ENCODE measurements at places on chromosomes 1 and 21.

DNA sequence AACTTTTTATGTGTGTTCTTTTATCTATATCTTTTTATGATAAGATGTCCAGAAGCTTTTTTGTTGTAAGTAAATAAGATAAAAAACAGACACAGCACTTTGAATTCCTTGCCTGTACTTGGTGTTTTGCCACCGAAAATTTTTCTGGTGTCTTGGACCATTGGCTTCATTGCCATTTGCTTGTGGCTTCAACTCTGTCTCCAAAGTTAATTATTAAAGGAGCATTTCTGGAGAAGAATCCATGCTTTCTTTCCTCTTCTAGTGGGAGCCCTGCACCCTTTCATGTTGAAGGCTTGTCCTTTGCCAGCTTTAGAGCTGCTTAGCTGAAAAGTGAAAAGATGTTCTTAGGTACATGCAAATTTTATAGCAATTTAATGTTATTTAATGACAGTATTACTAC, 112.2 kb downstream of the DYRK1A start:
- peaks cover 3% of the 10 kb centered on the region for H3K27me3 ChIP-seq
- DNase-seq, result no peak
- H3K36me3 ChIP-seq, result no peaks in the 10 kb centered on the region
- no peak overlapping the region for H3K4me3 ChIP-seq
- no peak overlapping the region for H3K27ac ChIP-seq
- peaks cover 27% of the 10 kb centered on the region for H3K4me1 ChIP-seq

DNA sequence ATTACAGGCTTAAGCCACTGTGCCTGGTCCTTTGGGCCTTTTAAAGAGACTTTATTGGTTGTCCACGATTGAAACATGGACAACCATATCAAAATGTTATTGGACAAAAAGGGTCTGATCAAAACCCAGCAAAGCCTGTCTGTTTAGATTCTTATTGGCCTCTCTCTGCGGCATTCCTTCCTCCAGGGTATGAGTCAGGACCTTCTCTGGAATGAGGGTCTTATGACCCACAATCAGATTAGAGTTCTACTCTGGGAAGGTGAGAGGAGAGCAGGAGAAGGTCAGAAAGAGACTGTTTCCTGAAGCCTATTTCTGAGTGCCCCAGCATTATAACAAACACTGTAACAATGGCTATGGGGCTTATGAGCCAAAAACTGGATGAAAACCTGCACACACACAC, 7.9 kb downstream of the LURAP1 start:
- peaks cover 4% of the 10 kb centered on the region for H3K27me3 ChIP-seq
- no peak overlapping the region for H3K4me3 ChIP-seq
- H3K27ac ChIP-seq, result no peak overlapping the region
- no peaks in the 10 kb centered on the region for H3K36me3 ChIP-seq
- no peak for DNase-seq
- no peaks in the 10 kb centered on the region for H3K4me1 ChIP-seq

- DNase-seq, result peak; percentile 44
- peak overlapping the region; percentile 78 for H3K27ac ChIP-seq
- H3K27me3 ChIP-seq, result peaks cover 2% of the 10 kb centered on the region
- peaks cover 9% of the 10 kb centered on the region for H3K4me1 ChIP-seq
- H3K36me3 ChIP-seq, result peaks cover 10% of the 10 kb centered on the region
Observed at GRCh38 chr21:34020005-34020847, 53.2 kb upstream of the MRPS6 start.

DNA sequence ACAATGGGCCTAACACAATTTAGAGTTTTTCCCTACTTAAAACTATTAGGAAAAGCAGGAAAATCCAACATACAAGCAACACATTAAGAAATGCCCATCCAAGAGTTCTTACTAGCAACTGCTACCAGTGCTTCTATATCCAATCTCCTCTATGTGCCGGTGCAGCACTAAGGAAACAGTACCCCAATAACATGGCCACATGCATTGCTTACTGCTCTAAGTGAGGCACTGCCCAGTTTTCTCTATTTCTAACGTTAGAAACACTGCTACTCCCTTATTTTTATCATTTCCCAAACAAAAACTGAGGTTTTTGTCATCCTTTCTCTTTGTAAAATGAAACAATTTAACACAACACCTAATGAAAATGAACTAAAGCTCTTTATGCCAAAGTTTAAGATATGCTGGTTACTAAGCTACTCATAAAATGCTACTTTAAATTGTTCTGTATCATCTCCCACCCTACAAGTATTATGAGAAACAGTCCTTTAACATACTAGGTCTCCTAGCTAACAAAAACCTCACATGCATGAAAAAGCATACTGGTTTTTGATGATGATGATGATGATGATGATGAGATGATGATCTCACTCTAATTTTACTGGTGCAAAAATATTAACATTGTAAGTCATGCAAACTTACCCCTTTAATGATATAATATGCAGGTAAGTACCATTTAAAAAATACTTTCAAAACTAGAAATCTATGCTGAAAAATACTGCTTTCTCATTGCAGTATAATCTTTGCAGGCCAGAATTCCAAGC, 90.7 kb upstream of the TTC39A start:
- peaks cover 40% of the 10 kb centered on the region for H3K4me1 ChIP-seq
- H3K27me3 ChIP-seq, result peaks cover 3% of the 10 kb centered on the region
- peak overlapping the region; percentile 87 for H3K27ac ChIP-seq
